Right lobe of liver (tissue), 6 donors: ENCODE measurements at places on chromosomes 5 and 9.

DNA sequence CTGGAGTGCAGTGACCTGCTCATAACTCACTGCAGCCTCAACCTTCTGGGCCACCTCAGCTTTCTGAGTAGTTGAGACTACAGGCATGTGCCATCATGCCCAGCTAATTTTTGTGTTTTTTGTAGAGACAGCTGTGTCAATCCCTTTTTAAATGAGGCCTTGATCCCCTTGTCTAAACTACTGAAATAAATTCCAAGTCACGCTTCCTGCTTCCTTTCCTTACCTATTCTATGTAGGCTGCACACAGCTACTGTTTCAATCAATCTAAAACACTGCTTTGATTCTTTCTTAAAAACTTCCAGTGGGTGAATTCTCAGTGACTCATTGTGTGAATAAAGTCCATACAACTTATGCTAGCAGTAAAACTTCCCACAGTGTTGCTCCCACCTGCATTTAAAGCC lies 2.9 kb upstream of the C7 start:
- H3K4me1 ChIP-seq, result peaks cover 19% of the 10 kb centered on the region
- H3K27ac ChIP-seq, result no peak overlapping the region
- H3K4me3 ChIP-seq, result no peak overlapping the region
- H3K36me3 ChIP-seq, result no peaks in the 10 kb centered on the region
- H3K27me3 ChIP-seq, result no peaks in the 10 kb centered on the region
- DNase-seq, result no peak

GRCh38 chr5:127072861-127073846 lies at the start of gene C5orf63:
TSS of gene C5orf63 (minus strand) at chr5:127073502. CDS start at chr5:127058995, 14,507 bp downstream.
- H3K27me3 ChIP-seq, result no peaks in the 10 kb centered on the region
- DNase-seq, result peak; percentile 73
- H3K27ac ChIP-seq, result peak within 1 kb of the TSS; percentile 46
- no peaks in the 10 kb centered on the region for H3K36me3 ChIP-seq
- H3K4me3 ChIP-seq, result peak within 1 kb of the TSS; percentile 69
- H3K4me1 ChIP-seq, result no peaks in the 10 kb centered on the region

DNA sequence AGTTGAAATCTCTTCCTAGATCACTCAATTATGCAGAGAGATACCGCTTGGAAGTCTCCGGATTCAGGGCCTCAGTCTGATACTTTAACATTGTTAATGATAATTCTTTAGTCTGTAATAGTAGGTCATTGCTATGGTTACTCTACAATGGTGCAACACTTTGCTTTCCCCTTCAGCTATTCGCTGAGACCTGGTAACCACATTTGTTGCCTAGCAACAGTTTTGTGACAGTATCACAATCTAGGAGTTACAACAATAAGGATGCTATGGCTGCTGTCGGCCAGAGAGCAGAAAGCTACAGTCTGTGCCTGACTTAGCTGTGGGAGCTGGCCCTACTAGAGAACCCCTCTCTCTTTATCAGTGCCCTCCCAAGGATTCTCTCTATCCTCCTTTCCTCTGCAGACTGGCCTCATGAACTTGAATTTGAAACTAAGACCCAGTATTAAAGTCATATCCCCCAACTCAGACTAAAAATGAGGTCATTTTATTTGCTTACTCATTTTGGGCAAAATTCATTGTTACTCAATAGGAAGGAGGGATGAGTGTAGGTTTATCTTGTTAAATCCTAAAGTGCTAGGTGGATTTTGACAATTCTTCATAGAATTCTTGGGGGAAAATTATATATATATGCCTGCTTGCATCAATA lies 39.3 kb downstream of the NR2F1 start:
- H3K27me3 ChIP-seq, result no peaks in the 10 kb centered on the region
- H3K4me3 ChIP-seq, result no peak overlapping the region
- H3K27ac ChIP-seq, result no peak overlapping the region

GRCh38 chr9:69946800-69947437 lies 96.7 kb upstream of the MAMDC2 start:
- DNase-seq, result no peak
- no peaks in the 10 kb centered on the region for H3K27me3 ChIP-seq
- no peaks in the 10 kb centered on the region for H3K4me1 ChIP-seq
- H3K4me3 ChIP-seq, result no peak overlapping the region
- H3K27ac ChIP-seq, result no peak overlapping the region

GRCh38 chr5:35094948-35095347 lies 47.2 kb upstream of the AGXT2 start:
- H3K27ac ChIP-seq, result no peak overlapping the region
- no peak overlapping the region for H3K4me3 ChIP-seq
- H3K36me3 ChIP-seq, result no peaks in the 10 kb centered on the region

DNA sequence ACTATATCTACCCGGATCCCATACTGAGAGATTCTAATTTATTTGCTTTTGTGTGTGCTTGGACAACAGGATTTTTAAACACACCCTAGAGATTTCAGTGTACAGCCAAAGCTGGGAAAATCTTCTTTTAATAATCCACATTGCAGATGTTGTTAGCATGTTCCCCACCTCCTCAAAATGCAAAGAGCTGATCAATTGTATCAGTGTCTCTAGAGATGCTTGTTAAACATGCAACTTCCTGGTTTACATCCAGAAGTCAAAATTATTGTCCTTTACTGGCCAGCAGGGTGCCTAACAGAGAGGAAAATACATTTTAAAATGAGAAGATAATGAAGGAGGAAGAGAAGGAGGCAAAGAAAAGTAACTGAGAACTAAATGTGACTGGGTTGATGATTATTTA lies 793.3 kb downstream of the SEMA5A start:
- no peak overlapping the region for H3K27ac ChIP-seq
- H3K36me3 ChIP-seq, result no peaks in the 10 kb centered on the region
- H3K4me3 ChIP-seq, result no peak overlapping the region
- no peaks in the 10 kb centered on the region for H3K27me3 ChIP-seq

DNA sequence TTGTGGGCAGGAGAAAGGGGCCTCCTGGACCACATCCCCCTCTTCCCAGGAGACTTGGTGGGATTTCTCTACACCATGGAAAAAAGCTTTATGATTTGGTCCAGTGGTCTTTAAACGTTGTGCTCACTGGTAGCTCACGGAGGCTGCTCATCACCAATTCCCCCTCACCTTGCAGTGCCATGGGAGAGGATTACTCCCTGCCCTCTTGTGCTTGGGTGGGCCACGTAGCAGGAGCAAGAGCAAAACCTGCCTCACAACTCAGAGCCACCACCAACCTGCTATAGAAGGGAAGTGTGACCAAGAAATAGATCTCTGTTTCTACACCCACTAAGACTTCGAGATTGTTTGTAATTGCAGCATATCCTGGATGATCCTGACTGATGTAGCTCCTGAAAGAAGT lies 42.2 kb upstream of the N4BP3 start:
- H3K27me3 ChIP-seq, result no peaks in the 10 kb centered on the region
- H3K27ac ChIP-seq, result no peak overlapping the region
- no peak for DNase-seq
- H3K36me3 ChIP-seq, result no peaks in the 10 kb centered on the region
- H3K4me3 ChIP-seq, result no peak overlapping the region

GRCh38 chr9:121325387-121325786 lies 44.7 kb downstream of the STOM start:
- H3K36me3 ChIP-seq, result peaks cover 5% of the 10 kb centered on the region
- peak overlapping the region; percentile 96 for H3K27ac ChIP-seq

DNA sequence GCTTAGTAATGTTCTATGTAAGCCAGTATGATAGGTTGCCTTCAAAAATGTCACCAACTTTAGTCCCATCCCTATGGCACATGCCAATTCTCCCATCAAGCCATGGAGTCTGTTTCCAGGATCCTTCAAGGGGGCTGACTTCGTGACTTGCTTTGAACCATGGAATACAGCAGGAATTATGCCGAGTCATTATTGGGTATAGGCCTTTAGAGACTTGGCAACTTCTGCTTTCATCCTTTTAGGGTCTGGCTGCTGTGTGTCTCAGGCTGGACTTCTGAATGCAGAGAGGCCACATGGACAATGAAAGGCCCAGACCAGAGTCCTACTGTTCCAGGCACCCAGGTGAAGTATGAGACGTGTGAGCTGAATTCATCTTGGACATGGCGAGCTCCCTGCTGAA lies 109.8 kb downstream of the DENND1A start:
- H3K4me3 ChIP-seq, result no peak overlapping the region
- DNase-seq, result no peak
- H3K36me3 ChIP-seq, result no peaks in the 10 kb centered on the region

GRCh38 chr5:1545805-1546355 lies 22.1 kb upstream of the LPCAT1 start:
- H3K4me1 ChIP-seq, result no peaks in the 10 kb centered on the region
- peak; percentile 14 for DNase-seq
- H3K27ac ChIP-seq, result no peak overlapping the region
- H3K36me3 ChIP-seq, result no peaks in the 10 kb centered on the region
- H3K4me3 ChIP-seq, result no peak overlapping the region

GRCh38 chr9:17936365-17936764 lies 357.5 kb downstream of the SH3GL2 start:
- no peak for DNase-seq
- H3K27me3 ChIP-seq, result no peaks in the 10 kb centered on the region
- no peaks in the 10 kb centered on the region for H3K36me3 ChIP-seq
- H3K4me1 ChIP-seq, result no peaks in the 10 kb centered on the region
- H3K4me3 ChIP-seq, result no peak overlapping the region

DNA sequence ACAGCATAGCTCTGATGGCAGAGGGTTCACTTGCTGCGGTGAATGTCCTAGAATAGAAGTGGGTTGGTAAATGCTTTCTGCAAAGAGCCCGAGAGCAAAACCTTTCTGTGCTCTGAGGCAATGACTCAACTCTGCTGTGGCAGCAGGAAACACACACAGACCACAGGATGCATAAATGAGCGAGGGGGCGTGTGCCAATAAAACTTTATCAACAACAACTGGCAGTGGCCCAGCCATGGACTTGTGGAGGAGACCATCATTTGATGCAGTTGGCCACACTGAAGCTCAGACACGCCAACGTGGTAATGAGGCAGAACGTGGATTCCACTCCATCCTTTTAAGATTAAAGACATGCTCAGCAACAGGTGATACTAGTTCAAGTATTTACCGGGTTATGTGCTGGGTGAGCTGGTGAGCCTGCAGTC lies 6.8 kb downstream of the MRPL36 start:
- H3K4me1 ChIP-seq, result no peaks in the 10 kb centered on the region
- H3K36me3 ChIP-seq, result no peaks in the 10 kb centered on the region
- DNase-seq, result no peak
- H3K27ac ChIP-seq, result no peak overlapping the region
- H3K27me3 ChIP-seq, result no peaks in the 10 kb centered on the region

DNA sequence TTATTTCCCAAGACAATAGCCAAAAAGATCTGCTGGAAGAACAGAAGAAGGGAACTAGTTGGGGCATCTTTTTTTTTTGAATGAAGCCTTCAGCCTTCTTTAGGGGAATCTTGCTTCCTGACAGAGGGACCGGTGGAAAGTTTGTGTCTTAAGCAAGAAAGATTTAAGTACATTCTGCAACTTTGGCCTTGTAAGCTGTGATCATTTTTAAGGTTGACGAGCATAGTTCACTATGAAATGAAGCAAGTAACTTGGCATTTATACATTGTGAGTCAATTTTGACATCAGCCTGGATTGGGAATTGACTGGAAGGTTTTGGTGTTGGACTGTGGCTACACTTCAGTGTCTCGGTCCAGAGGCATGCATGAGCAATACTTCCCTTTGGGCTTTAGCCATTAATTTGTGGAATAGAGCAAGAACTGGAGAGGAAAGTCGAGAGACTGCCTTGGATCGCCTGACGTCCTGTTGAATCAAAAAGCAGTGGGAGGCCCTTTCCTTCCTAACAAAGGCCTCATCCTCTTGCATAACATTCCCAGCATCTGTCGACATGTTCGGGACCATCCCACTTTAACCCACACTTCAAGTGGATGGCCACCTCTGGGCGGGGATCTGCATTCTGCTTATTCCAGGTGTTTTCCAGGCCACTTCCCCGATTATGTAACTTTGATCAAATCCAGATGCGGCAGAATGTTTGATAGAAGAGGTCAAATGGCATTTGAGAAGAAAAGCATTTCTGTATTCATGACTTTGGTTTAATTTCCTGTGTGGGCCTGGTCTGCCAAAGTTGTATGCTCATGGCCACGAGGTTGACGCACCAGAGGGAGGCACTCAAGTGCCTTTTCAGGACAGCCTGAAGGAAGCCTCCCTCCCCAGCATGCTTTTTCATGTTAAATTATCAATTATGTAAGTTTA lies 12.5 kb downstream of the ABL1 start:
- no peaks in the 10 kb centered on the region for H3K36me3 ChIP-seq
- H3K27ac ChIP-seq, result peak overlapping the region; percentile 83
- H3K27me3 ChIP-seq, result no peaks in the 10 kb centered on the region
- no peaks in the 10 kb centered on the region for H3K4me1 ChIP-seq
- peak; percentile 59 for DNase-seq

- no peaks in the 10 kb centered on the region for H3K27me3 ChIP-seq
Observed at GRCh38 chr5:42876375-42876844, 64.7 kb upstream of the SELENOP start.

DNA sequence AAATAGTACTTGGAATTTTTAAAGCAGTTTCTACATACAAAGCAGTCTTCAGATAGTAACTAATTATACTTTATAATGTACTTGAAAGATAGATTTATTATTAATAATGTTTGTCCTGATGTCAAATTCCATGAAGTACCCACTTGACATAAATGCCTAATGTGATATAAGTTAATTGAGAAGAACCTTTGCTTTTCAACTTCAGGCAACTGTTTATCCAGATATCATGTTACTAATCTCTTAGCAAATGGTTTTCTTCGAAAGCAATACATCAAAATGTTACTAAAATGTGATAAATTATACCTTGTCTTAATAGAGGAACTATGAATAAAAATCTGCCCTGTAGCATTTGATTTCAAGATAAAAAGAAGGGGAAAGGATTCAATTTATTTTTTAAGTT lies 146.8 kb upstream of the FBXL17 start:
- no peaks in the 10 kb centered on the region for H3K27me3 ChIP-seq

DNA sequence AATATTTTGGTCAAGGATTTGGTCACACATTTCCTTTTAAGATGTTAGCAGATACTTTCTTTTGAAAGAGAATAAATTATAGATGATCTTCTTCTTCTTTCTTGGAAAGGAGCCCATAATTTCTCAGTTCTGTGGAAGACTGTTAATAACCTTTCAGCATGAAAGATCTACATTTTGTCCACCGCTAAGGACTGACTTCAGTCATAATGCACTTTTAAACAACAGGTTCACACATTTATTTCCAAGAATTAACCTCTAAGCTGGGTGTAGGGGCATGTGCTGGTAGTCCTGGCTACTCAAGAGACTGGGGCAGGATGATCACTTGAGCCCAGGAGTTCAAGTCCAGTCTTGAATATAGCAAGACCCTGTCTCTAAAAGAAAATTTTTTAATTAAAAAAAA lies 93.0 kb downstream of the PRKACG start:
- DNase-seq, result no peak
- H3K4me3 ChIP-seq, result no peak overlapping the region
- H3K27me3 ChIP-seq, result no peaks in the 10 kb centered on the region

- peak; percentile 83 for DNase-seq
- no peak overlapping the region for H3K27ac ChIP-seq
- no peak overlapping the region for H3K4me3 ChIP-seq
- H3K36me3 ChIP-seq, result no peaks in the 10 kb centered on the region
Observed at GRCh38 chr9:77512876-77513275, 135.2 kb downstream of the GNA14 start.
